ENCODE measurements at places on chromosomes 2 and 18.

GRCh38 chr2:68632021-68632420, 11.4 kb upstream of the PROKR1 start:
- no peak for DNase-seq

DNA sequence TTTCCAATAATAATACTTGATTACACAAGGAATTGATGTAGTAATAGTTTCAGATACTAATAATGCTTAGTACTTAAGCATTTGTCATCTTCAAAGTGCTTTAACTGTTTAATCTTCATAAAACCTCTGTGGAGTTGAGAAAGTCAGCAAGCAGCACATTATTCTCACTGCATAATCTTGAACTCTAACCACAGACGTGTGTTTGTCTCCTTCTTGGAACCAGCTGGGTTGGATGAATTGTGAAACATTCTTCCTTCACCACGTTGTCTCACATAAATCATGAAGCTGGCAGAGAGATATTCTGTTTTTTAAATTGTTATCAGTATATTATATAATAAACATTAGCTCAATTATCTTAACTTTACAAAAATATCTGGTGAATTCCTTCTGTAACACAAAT, 55.1 kb upstream of the LDAH start:
- no peak for DNase-seq

DNA sequence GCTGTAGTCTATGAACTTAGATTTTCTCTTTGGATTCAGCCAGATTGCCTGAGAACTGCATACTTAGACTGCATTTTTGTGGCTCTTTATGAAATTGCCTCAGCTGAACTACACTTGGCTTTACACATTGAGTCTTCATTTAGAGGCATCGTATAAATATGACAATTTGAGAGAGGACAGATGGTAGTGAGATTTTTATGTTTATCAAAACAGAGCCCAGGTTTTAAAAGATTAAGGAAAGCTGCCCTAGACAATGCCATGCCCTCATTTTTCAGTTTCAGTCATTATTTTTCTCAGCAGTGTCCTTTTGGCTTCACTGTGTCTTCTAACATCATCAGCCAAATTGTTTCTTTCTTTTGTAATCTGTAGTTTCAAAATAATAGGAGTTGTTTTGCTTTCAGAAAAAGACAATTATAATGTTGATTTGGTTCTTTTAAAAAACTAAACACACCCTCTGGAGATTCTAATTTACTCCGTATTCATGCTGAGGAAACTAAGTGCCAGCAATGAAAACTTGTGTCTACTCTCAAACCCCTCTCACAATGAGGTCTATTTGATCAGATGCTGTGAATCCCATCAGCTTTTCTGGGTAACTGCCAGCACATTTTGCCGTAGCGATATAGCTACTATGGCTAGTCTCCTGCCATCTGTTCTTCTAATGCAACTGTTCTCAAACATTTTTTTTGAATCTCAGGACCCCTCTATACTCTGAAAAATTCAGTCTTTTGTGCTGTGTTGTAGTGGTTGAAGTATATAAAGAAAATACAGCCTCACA, 46.2 kb downstream of the TWSG1 start:
- no peak for DNase-seq

GRCh38 chr2:188452084-188452483, 160.4 kb downstream of the GULP1 start:
- DNase-seq = no peak

DNA sequence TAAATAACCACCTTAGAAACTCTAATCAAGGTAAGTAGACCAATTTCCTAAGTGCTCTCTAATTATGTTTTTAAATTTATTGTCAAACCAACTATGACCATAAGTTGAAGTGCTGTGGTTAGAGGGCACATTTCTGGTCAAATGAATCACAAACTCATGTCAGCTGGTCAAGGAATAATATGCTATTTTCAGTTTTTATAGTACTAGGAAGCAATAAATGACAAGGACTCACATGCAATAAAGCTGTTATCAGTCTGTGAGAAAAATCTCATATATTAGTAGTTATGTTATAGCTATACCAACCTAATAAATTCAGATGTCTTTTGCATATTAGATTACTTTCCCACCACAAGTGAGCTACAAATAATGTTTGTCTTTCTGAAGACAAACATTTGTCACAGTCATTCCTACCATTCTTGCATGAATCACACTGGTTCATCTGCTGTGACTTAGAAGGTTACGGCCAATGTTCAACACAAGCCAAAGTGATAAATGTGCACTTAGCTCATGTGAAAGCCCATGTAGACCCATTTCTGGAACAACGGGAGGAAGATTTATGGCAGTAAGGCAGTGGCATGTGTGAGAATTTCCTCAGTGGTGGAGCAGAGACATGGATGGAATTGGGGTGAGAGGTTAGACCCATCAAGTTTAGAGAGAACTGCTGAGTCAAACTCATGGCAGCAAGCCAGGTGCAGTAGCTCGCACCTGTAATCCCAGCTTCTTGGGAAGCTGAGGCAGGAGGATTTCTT, 27.4 kb upstream of the CCNYL1 start:
- peak; percentile 73 for DNase-seq

DNA sequence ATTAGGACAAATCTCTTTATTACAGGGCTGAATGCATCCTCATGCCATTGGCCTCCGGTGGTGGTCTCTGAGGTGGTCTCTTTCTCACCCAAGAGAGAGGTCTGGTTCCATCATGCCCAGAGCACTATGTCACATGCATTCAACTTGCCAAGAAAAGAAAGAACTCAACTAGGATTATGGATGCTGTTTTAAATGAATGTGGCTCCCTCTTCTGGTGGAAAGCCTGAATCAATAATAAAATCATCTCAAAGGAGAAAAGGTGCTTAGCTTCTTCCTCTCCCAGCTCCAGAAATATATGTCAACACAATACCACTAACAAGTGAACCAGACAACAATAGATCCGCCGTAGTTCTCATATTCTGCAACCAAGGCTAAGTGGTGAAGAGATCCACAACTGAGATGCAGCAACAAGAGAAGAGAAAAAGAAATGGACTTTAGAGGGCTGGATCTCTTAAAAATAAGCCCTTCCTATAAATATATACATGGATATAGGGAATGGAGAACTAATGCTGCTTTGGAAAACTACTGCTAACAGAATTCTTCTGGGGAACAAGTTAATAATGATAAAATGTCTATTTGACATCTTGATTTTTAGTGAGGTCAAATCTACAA, 396.8 kb downstream of the NCKAP5 start:
- peak; percentile 70 for DNase-seq

GRCh38 chr2:46512185-46512584, 32.8 kb downstream of the TMEM247 start:
- DNase-seq = no peak

GRCh38 chr2:169415233-169415748, 53.0 kb upstream of the LRP2 start:
- DNase-seq = no peak

DNA sequence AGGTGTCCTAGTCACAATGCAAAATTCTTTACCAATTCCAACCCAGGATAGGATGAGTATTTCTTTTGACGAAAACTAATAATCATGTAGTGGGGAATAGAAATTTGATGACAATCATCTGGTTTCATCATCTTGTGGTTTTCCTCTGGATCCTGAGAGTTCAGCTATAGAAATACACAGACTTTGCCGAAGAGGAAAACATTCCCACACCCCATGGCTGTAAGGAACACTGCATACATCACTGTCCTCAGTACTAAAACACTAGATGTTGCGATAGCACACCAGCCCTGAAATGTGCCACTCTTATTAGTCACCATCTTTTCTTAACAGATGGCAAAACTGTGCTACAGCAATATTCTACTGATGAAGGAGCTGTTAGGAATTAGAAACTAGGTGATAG, 29.4 kb downstream of the CERKL start:
- DNase-seq = peak; percentile 72

DNA sequence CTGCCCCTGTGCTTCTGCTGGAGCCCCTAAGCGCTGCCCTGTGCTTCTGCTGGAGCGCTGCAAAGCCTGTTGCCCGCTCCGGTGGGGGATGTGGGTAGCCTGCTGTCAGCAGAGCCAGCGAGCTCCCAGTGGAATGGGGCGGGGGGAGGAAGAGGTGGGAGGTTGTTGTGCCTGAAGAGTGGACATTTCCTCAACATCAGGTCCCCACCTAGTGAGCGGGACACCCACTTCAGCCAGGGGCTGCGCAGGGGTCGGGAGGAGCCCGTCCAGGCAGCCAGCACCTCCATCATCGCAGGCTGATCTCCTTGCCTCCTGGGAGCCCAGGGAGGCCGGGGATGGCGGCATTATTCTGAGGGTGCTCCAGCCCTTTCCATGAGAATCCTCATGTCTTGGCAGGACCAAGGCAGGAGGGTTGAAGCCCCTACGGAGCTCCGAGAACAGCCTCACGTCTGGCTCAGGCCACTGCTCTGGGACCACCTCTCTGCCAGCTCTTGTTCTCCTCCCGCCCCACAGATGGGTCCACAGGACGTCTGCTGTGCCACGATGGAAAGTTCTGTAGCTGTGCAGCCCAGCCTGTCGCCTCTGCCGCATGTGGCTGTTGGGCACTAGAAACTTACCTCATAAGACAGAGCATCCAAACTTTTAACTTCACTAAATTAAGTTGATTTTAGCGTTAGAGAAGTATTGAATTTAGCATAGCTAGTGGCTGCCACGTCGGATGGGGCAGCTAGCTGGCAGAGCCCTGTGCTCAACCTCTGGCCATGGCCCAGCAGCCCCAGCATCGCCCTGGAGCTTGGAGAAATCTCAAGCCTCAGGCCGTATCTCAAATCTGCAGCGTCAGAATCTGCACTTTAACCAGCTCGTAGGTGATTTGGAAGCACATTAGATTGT, 1.9 kb upstream of the ALLC start:
- DNase-seq = no peak

DNA sequence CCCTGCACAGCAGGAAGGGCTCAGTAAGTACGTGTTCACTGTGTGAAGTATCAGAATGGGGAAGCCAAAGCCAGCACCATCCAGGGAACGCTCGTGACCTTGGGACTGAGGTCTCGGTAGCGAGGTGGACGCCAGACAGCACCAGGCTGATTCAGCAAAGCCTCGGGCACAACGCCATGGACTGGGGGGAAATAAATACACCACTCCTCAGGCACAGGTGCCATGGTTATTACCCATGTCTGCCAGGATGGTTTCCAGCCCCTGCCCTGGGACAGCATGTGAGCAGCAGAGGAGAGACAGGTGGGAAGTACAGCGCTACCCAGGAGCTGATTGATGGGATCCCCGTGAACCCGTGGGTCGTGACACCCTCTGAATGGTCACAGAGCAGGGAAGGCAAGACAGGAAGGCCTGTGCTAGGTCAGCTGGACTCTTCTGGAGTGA, 53.0 kb downstream of the REEP1 start:
- no peak for DNase-seq

DNA sequence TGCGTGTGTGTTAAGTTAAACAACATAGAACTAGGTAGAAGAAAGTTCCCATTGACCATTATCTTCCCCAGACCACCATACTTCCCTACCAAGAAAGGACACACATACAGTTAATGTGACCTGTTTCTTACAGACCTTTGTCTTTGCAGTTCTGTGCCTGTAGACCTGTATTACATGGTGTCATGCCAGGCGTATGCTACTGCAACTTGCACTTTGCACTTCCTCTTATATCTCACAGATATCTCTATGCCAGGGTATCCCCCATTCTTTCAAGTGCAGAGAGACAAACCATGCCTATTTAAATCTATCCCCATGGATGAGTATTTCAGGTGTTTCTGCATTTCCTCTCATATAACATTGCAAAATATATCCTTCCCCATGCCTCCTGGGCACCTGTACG, 136.8 kb upstream of the PKDCC start:
- no peak for DNase-seq

DNA sequence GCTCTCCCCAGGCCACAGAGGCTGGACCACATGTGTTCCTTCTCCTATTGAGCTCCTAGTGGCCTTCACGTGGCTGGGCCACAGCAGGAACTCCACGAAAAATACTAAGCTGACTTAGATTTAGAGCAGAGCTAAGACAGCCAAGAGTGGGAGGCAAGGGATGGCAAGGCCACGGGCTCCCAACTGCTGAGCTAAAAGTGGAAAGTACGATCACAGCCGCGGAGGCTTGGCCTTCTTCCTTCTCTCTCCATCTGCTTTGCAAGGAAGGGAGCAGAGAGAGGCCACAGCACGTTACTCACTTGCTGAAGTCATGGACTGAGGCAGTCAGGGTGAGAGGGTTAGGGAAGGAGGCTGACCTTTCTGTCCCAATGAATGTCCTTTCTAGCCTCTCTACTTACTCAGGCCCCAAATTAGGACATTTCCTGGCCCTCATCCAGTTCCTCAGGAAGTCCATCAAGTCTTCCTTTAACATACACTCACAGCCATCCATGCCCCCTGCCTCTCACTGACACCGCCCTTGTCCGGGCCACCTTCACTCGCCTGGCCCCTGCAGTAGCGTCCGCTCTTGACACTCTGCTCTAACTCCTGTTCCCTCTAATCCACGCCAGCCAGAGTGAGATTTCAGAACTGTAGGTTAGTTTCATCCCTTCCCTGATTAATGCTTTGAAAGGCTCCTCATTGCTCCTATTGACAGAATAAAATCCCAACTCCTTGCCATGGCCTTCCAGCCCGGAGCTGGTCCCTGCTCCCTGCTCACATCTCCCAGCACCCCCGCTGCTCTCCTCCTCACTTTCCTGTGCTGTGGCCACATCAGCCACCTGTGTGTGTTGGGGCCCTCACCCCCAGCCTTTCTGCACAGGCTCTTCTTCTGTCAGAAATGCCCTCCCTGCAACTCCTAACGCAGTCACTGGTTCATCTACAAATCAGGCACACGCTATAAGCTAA, 204.2 kb downstream of the CYP26B1 start:
- DNase-seq = no peak

- peak; percentile 73 for DNase-seq
Observed at GRCh38 chr2:75476761-75477160, 84.0 kb downstream of the EVA1A start.

- DNase-seq = no peak
Observed at GRCh38 chr2:48483506-48483905, 46.4 kb upstream of the STON1 start.

DNA sequence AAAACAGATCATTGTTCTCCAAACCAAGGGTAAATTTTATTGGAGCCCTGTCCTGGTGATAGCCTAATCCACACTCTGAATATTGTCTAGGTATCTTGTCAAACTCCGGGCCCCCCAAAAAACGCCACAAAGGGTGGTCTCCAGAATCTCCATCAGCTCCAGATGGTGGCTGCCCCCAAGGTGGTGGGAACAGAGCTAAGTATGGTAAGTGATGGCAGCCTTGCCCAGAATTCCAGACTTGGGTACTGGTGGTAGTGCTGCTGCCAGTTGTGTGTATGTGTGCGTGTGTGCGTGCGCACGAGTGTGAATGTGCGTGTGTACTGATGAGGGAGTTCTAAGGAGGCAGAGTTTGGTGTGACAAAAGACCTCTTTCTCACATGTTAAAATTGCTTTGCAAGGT, 51.2 kb downstream of the GREB1 start:
- DNase-seq = no peak

- no peak for DNase-seq
Observed at GRCh38 chr2:233228376-233228775, 23.1 kb upstream of the ATG16L1 start.

DNA sequence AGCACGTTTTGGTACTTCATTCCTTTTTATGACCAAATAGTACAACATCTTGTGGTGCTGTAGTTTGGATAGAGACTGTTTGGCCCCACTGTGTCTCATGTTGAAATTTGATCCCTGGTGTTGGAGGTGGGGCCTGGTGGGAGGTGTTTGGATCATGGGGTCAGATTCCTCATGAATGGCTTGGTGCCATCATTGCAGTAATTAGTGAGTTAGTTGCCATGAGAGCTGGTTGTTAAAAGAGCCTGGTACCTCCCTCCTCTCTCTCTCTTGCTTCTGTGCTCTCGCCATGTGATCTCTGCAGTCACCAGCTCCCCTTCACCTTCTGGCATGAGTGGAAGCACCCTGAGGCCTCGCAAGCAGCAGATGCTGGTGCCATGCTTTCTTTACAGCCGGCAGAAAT, 50.9 kb downstream of the NCAPH start:
- no peak for DNase-seq

- no peak for DNase-seq
Observed at GRCh38 chr2:136114382-136114781, 3.6 kb downstream of the CXCR4 start.
